Sigmoid colon (tissue), 7 donors: ENCODE measurements at places on chromosomes 11 and 22.
A peak's percentile ranks its signal among the peaks of the same experiment; 100 is the strongest.

- no peak for DNase-seq
Measured at GRCh38 chr11:86805873-86806310, 5.5 kb downstream of the PRSS23 start.

GRCh38 chr11:6568191-6568918 is 35.1 kb downstream of the RRP8 start:
- DNase-seq = peak; percentile 65

DNA sequence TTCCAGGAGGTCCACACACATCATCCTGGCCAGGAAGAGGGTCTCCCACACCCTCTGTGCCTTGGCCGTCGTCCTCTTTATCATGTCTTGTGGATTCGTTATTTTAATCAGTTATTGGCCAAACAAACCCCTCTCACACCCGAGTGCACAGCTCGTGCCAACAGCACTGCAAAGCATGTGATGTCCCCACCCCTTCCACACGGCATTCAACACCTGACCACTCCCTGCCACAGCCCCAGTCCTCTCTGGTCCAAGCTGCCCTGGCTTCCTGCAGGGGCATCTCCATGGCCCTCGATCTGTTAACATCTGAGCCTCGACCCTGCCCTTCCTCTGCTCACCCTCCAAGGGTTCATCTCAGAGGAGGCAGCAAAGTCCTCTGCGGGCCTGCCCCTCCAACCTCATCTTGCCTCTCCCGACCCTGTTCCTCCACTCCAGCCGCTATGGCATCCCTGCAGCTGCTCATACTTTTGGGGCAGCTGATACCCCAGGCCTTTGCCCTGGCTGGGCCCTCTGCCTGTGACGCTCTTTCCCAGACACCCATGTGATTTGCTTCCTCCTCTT is 14.0 kb downstream of the MYEOV start:
- DNase-seq = peak; percentile 44

DNA sequence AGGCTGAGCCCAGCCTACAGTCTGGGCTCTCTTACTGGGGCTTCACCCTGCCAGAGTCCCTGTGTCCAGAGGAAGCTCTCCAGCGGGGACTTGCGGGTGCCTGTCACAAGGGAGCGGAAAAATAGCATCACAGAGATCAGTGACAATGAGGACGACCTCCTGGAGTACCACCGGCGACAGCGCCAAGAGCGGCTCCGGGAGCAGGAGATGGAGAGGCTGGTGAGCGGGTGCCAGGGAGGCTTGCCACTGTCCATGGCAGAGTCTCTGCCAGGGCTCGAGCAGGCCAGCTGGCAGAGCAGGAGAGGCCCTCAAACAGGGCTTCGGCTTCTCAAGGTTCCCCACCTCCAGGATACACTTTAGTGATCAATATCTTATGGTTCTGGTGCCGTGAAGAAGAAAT is 21.0 kb downstream of the PHLDB1 start:
- DNase-seq = no peak

- DNase-seq = no peak
Measured at GRCh38 chr11:8947230-8947943, 4.6 kb upstream of the ASCL3 start.
